ENCODE measurements at places on chromosomes 11 and 22.
A peak's percentile ranks its signal among the peaks of the same experiment; 100 is the strongest.

- DNase-seq, result no peak
Measured at GRCh38 chr11:61946894-61947293, 3.3 kb upstream of the BEST1 start.

DNA sequence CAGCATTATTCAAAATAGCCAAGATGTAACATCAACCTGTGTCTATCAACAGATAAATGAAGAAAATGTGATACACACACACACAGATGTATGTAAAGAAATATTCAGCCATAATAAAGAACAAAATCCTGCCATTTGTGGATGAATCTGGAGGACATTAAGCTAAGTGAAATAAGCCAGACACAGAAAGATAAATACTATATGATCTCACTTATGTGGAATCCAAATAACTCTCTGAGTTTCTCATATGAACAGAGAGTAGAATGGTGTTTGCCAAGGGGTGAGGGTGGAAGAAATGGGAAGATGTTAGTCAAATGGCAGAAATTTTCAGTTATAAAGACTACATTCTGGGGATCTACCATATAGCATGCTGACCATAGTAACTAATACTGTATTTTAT is 224.2 kb downstream of the GUCY1A2 start:
- DNase-seq, result no peak

GRCh38 chr11:33808228-33808828 is 34.0 kb upstream of the FBXO3 start:
- peak; percentile 75 for DNase-seq

DNA sequence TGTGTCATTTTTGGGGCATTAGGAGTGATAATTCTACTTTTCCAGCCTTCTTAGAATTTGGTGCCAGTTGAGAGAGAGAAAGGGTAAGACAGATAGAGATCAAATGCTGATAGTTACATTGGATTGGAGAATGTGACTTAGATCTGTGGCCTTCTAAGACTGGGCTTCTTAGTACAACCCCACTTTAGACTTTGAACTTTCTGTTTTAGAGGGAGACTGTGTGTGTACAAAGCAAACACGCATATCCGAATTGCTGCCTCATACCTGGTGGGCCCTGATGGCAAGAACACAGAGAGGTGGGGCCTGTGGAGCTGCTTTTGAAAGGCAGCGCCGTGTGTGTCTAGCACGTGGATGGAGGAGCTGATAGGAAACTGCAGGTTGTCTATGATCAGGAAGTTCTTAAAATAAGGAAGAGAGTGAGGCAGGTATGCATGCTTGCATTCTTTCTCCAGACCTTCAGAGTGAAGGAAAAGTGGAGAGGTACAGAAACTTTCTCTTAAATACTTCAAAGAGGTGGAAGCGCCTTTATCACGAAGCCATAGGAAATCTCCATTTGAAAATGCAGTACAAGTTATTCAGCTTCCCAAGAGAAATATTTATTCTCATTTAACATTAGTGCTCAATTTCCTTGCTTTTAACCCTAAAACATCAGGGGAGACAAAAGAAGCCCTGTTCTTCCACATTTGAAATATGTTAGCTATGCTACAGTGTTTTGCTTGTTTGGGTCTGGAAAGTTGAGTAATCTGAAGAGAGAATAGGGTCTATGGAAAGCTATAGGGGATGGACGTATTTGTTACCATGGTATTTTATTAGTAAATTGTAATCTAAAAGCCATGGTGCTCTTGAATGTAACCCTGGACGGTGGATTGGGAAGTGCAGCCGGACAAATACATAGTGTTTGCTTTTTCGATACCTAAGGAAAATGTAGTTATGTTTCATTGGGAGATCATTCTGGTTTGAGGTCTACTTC is 13.7 kb downstream of the PDHX start:
- no peak for DNase-seq

DNA sequence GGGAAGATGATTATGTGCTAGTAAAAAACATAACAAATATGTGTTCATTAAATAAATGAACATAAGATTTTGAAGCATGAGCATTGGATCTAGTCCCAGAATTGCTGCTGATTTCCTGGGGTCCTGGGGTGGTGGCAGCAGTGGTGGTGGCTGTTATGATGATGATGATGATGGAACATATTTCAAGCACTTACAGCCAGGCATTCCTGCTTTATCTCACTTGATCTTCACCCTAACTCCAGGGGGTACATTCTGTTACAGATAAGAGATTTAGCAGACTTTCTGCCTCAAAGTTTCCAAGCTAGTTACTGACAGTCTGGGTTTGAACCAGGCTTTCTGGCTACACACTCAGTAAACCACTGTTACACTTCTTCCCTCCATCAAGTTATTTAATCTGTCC is 5.2 kb downstream of the TRAPPC4 start:
- no peak for DNase-seq

GRCh38 chr22:20652130-20652529 is 121.8 kb upstream of the SERPIND1 start:
- DNase-seq, result no peak
